HFF-Myc (cell line): ENCODE measurements at places on chromosomes 3 and 15.

DNA sequence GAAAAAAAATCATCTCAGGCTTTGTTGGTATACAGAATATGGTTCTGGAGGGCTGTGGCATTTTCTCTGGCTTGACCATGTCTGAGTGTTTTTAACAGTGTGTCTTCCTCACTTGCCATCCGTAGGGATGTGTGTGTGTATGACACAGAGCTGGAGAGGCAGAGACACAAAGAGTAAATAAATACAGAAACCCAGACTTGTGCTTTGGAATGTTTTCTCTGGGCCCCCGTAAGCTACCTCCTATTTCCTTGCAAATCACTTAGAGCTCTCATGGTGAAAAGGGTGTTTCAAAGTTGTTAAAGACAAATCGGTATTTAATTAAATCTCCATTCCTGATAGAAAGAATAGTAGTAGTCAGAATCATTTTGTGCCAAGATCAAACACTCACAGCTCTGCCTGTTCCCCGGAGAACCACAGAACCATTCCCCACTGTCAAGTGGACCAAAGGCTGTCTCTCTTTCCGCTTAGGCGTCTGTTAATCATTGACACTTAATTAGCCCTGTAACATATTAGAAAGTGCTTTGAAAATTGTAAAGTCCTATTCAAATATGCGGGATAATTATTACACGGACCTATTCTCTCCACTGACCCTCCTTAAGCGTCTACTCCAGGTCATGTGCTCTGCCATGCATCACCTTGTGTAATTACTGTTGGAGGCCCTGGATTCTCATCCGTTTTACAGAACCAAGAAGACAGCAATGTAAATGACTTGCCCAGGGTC lies 313.6 kb upstream of the TLE3 start:
- no peak for DNase-seq

DNA sequence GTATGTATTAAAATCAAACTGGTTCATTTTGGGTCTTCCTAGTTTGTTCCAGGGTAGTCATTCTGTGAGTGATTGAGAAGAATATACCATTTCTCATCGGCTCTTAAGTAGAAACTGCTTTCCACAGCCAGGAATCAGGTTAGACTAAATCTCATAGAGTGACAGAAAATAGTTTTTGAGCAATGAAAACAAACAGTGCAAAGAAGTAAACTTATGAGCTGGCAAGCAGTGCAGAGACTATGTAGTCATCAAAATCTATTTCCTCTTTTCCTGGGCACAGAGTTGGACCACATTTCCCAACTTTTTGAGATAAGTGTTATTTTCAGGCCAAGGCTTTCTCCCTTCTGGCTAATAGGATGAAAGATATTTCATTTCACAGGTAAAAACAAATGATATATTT lies 66.5 kb downstream of the UBE3A start:
- DNase-seq, result no peak

DNA sequence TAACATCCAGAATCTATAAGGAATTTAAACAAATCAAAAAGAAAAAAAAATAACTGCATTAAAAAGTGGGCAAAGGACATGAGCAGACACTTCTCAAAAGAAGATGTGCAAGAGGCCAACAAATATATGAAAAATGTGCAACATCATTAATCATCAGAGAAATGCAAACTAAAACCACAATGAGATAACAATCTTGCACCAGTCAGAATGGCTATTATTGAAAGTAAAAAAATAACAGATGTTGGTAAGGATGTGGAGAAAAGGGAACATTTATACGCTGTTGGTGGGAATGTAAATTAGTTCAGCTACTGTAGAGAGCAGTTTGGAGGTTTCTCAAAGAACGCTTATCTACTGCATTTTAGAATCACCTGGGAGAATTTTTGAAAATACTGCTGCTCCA lies 186.1 kb downstream of the OTOL1 start:
- DNase-seq, result no peak

GRCh38 chr3:180093535-180093934 lies 56.8 kb upstream of the PEX5L start:
- DNase-seq, result no peak

- peak; percentile 94 for DNase-seq
Observed at GRCh38 chr3:111803123-111803593, 55.9 kb upstream of the PHLDB2 start.

GRCh38 chr15:31607656-31608055 lies 281.0 kb downstream of the KLF13 start:
- DNase-seq, result no peak

- no peak for DNase-seq
Observed at GRCh38 chr15:42193383-42193782, 14.7 kb downstream of the VPS39 start.

DNA sequence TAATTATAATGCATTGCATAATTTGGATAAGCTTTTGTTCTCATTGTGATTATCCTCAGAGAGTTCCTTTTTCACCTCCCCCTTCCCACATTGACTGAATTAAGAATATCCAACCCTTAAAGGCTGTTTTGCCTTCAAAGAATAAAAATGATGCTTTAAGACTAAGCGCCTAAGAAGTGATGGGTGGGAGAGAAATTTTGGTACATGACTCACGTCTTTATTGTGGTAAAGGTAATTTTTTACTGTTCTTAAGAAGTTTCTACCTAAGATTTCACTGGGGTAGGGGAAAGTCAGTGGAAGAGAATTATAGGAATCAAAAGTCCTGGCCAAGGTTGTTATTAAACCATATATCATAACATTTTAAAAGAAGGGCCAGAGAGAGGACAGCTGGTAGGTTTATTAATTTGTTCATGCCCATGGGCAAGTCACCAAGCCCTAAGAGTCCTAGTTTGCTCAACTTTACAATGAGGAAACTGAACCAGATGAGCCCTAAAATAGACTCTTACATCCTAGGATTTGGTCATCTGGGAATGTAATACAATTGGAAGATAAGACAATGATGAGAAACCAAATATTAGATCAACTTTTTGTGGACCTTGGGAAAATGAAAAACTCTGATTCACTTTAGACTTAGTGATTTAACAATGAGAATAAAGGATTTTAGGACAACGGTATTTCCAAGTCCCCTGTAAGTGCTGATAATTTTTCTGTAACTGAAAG lies 101.1 kb upstream of the RASGRP1 start:
- no peak for DNase-seq

GRCh38 chr15:98907927-98908471 lies 99.6 kb downstream of the PGPEP1L start:
- DNase-seq, result no peak

GRCh38 chr3:144426967-144427366 lies 455.3 kb downstream of the DIPK2A start:
- DNase-seq, result no peak

GRCh38 chr3:190534386-190534785 lies 20.5 kb downstream of the IL1RAP start:
- no peak for DNase-seq

DNA sequence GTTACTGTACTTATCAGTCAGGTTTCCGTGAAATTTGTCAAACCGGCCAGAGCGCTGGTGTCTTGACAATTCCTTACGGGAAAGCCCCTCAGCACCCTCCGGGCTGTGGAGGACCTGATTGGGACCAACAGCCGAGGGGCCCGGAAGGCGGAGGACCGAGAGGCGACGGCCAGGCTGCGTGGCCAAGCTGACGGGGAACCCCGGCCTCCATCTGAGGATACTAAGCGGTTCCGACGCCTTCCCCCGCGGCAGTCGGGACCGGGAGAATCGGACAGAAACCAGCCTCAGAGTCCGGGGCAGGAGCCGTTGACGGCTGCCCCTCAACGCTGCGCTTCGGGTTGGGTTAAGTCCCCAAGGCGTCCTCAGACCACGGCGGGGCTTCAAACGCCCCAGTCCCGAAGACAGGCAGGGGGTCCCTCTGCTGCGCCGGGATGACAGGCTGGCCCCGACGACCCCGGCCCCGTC lies 499 bp downstream of the ALDH1A2 start:
- DNase-seq, result no peak

GRCh38 chr3:69876073-69876472 lies 123.5 kb upstream of the SAMMSON start:
- no peak for DNase-seq

DNA sequence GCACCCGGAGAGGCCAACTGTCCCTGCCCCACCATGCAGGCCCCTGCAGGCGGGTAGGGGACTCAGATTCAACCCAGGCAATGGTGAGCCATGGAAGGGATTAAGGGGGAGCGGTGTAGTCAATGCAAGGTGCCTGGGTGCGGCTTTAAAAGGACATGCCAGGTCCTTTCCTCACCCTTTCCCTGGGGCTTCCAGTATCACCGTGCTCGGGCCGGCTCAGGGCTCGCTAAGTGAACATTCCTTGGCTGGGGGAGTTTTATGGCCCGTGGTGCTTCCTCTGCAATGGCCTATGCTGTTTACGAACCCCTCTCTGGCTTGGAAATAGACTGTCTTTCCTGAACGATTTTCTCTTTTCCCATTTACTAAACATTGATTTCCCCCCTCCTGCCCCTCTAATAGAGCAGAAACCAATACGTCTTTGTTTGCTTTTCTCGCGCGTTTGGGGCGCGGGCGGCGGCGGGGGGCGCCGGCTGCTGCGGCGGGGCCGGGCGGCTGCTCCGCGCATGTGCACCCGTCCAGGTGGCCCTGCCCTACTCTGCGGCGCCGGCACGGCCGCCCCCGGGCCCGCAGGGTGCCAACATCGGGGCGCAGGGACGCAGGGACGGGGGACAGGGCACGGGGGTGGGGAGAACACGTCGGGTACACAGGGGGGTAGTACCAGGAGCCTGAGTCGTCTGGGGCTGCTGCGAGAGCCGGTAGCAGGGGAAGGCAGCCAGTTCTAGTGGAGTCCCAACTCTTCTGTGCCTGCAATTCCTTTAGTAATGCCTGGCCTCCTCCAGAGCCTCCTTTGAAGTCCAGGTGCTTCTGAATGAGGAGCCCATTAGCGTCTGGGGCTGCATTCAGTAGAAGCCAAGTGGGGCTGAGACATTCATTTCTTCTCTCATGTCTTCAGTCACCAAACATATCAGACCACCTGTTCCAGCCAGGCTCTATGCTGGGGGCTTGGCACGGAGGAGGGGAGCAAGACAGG lies 26.9 kb upstream of the CACNA2D2 start:
- no peak for DNase-seq

GRCh38 chr3:32956750-32957570 lies 5.5 kb downstream of the CCR4 start:
- no peak for DNase-seq

DNA sequence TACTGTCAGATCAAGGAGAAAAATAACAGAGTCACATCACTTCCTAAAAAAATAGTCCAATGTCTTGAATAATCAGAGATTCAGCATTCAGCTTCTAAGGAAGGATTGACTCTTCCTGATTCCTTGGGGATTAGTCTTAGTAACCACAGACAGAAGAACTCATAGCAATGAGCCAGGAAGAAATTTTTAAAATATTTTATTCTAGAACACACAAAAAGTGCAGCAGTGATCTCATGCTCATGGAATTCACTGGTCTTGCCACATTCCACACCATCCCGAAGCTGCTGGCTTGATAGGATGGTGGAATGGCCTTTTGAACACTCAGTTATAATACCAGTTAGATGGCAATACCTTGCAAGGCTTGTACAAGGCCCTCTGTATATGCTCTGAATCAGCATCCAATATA lies 43.0 kb upstream of the ABI3BP start:
- DNase-seq, result peak; percentile 93

DNA sequence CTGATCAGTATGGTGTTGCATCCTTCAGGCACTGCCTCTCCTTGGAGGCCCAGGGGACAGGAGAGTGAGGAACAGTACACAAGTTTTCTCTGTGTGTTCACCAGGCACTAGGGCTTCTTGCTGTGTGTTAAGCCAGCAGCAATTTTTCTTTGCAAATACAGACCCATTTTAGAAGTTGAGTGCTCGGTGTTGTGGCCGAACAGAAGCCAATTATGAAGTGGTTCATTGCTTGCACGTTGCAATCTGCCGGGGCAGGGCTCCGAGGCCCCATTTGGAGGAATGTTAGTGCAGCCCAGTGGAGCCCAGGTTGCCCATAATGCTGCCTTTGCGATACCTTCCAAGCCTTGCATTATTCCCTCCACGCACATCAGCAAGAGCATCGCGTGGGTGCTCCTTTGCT lies 51.0 kb downstream of the EPHB1 start:
- DNase-seq, result no peak

- no peak for DNase-seq
Observed at GRCh38 chr3:154976072-154976983, 103.8 kb upstream of the MME start.

DNA sequence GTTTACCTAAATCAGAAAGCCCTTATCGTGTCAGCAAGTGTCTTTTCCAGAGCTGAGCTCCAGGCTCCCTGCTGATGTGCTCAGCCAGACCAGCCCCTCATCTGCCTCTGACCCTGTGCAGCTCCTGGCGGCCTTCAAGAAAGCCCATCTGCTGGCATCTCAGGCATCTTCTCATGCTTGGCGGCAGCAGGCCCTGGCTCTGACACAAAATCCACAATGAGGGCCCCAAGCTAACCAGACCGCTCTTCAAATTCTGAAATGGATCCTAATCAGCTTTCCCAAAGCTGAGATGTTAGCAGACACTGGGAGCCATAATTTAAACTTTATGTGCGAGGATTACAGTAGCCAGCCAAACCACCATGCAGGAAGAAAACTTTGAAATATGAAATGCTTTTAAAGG lies 50.8 kb upstream of the CTDSPL start:
- no peak for DNase-seq

DNA sequence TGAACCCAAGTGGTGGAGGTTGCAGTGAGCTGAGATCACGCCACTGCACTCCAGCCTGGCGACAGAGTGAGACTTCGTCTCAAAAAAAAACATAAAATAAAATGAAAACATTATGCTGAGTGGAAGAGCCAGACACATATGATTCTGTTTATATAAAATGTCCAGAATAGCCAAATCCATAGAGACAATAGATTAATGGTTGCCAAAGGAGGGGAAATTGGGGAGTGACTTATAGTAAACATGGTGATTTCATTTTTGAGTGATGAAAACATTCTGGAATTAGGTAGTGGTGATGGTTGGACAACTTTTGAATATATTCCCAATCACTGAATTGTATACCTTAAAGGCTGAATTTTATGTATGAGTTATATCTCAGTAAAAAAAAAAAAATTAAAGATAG lies 172.0 kb upstream of the BFSP2 start:
- no peak for DNase-seq

GRCh38 chr15:99485153-99485961 lies 80.4 kb upstream of the MEF2A start:
- DNase-seq, result no peak

DNA sequence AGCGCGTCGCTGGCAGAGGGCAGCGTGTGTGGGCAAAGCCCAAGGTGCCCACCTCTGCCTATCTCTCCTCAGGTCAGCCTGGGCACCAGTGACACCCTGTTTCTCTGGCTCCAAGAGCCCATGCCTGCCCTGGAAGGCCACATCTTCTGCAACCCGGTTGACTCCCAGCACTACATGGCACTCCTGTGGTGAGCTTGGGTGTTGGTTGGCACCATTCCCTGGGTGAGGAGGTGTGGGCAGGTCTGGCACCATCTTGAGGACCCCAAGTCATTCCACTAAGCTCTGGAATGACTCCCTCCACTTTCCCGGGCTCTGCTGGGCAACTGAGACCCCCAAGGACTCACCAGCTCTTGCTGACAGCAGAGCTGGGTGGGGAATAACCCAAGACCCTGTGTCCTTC lies 28.5 kb downstream of the XYLB start:
- no peak for DNase-seq
